ENCODE measurements at places on chromosomes 1 and 21.

- no peak for DNase-seq
Observed at GRCh38 chr21:40658311-40658710, 188.6 kb downstream of the DSCAM start.

DNA sequence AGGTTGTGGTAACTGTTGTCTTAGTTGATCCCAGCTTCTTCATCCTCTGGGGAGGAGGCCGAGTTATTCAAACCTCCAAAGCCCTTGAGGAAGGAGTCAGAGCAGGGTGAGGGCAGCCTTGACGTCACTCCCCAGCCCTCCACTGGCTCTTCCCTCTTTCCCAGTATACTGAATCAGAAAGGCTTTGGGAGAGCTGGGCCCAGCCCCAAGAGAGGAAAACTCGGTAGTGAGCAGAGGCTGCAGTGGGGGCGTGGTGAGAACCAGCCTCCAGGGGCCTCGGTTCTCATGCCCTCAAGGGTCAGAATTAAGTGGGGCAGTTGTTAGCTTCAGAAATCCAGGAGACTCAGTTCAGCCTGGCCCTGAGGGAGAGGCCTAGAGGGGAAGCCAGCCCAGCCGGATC lies 1.8 kb upstream of the GJA4 start:
- DNase-seq: no peak

GRCh38 chr1:175873290-175873935 lies 130.0 kb upstream of the TNR start:
- no peak for DNase-seq

DNA sequence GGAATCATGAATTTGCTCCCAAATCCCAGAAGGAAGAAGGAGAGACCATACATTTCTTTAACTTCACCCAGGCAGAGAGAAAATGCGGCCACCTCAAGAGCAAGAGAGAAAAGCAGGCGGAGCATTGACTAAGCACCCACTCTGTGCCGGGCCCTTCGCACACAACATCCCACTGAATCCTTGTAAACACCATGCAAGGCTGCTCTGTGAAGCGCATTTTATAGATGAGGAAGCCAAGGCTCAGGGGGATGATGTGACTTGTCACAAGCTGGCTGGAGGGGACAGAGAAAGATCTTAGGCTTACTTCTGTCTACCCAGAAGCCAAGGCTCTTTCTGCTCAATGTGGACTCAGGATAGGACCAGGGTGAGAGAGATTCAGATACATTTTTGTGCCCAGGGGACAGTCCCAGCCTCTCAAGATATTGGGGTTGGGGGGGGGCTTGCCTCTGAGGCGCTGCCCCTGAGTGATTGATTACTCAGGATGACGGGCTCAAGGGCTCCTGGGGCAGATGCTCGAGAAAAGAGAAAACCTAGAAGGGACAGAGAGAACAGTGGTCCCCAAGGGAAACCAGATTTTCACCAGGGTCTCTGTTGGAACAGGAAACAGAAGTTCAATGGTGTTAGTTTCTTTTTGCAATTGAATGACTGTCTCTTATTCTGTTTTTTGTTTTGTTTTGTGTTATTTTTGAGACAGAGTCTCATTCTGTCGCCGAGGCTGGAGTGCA lies 19.5 kb downstream of the PADI2 start:
- no peak for DNase-seq

- DNase-seq: no peak
Observed at GRCh38 chr21:33753886-33754285, 111.6 kb downstream of the ITSN1 start.

GRCh38 chr1:201385299-201385891 lies 7.9 kb upstream of the TNNT2 start:
- peak; percentile 28 for DNase-seq

- DNase-seq: peak; percentile 8
Observed at GRCh38 chr21:38379147-38379546, 119.1 kb downstream of the ERG start.

DNA sequence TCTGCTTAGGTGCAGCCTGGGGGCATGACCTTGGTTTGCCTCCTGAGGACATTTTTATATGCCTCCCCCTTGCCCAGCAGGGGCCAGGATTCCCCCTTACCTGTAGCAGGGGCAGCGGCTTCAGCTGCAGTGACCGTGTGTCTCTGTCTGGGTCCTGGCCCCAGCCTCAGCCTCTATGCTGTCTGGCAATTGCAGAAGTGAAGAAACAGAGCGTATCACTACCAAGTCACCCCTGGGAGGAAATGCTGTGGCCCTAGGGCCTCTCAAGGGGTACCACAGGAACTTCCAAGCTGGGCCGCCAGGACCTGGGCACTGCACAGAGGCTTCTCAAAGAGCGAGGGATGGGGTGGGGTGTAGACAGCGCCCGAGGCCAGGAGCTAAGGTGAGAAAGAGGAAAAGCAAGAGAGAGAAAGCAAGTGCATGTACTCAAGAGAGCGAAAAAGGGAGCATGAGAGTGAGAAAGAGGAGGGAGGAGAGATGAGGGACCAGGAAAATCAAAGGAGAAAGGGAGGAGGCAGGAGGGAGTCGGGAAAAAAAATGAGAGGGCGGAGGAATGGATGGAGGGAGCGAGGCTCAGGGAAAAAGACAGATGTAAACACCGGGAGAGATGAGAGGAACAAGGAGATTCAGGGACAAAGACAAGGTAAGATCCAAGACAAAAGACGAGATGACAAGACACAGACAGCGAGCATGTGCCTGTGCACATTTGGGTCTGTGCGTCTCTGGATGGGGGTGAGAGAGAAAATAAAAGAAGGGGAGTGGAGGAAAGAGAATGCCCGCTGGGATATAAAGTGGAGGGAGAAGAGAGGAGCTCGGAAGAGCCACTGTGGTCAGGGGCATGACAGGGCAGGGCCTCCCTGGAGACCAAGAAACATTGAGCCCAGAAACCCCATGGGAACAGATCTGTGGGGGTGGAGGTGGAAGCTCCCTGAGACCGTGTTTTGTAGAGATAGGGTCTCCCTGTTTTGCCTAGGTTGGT lies at the start of gene PTAFR:
Gene PTAFR (minus strand): TSS at position 199 of the 979 bp plus-strand sequence. CDS start 25,669 bp downstream, outside the sequence.
- no peak for DNase-seq

GRCh38 chr1:206465951-206466350 lies 4.3 kb upstream of the IKBKE start:
- no peak for DNase-seq

- DNase-seq: no peak
Observed at GRCh38 chr1:26616881-26617280, 78.9 kb upstream of the ARID1A start.

GRCh38 chr1:153428073-153428638 lies 11.8 kb downstream of the S100A7A start:
- no peak for DNase-seq

- no peak for DNase-seq
Observed at GRCh38 chr1:247415423-247416361, at the start of gene NLRP3. Gene NLRP3, plus strand, starts transcription at chr1:247416173. Its CDS starts 2,628 bp downstream, at chr1:247418801.

GRCh38 chr1:90730243-90731022 lies 13.3 kb upstream of the BARHL2 start:
- no peak for DNase-seq

DNA sequence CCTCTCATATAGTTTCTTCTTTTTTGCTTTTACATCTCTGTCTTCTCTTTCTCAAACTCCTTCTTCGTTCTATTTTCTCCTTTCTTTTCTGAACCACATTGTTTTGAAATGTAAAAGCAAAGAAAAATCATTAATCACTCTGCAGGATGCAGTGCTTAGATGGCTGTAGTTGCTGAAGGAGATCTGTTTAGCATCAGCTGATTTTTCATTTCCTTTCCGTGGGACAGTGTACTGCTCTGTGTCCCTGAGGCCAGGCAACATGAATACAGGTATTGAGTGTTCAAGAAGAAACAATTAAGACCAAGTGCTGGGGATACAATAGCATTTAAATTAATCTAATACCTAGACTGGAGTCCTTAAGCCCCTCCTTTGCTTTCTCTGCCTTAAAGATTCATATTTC lies 257.2 kb upstream of the SPAG17 start:
- no peak for DNase-seq

- DNase-seq: peak; percentile 3
Observed at GRCh38 chr1:192238421-192238820, 78.4 kb upstream of the RGS21 start.

DNA sequence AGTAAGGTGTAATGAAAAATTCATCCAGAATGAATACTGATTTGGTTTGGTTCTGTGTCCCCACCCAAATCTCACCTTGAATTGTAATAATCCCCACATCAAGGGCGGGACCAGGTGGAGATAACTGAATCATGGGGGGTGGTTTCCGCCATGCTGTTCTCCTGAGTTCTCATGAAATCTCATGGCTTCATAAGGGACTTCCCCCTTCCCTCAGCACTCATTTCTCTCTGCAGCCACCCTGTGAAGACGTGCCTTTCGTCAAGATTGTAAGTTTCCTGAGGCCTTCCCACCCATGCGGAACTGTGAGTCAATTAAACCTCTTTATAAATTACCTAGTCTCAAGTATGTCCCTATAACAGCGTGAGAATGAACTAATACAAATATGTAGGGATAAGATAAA lies 5.5 kb upstream of the SYNJ1 start:
- DNase-seq: no peak

GRCh38 chr1:3173381-3173980 lies 104.5 kb downstream of the PRDM16 start:
- DNase-seq: no peak

- no peak for DNase-seq
Observed at GRCh38 chr1:169090308-169090899, 16.1 kb upstream of the ATP1B1 start.

- DNase-seq: no peak
Observed at GRCh38 chr1:236280438-236281197, 1.1 kb downstream of the ERO1B start.

DNA sequence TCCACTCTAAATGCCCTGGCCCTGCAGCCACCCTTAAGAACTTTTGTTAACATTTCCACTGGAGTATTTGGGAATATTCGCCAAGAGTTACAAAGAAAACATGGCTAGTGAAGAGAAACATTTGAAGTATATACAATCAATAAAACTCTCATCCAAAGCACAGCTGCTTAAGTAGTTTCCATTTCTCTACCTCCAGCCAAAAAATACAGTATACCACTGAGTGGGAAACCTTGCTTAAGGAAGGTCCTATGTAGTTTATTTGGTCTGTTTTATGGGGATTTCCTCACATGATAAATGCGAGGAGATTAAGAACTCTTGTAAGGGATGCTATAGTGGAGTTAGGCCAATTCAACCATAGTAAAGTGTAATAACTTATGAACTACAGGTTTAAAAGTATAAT lies 382.5 kb downstream of the NEGR1 start:
- no peak for DNase-seq

DNA sequence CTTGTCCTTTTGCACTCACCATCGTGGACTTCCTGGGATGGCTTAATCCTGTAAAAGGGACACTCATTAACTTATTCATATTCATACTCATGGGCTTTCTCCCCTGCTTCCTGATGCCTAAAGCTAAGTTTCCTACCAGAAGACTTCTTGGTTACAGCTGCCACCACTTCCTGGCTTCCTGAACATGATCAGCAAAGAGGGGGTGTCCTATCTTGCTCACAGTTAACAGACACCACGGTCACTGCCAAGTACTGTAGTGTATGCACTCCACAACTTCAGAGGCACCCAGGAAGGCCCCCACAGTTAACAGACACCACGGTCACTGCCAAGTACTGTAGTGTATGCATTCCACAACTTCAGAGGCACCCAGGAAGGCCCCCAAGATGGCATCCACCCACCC lies 177.8 kb downstream of the SIPA1L2 start:
- no peak for DNase-seq

DNA sequence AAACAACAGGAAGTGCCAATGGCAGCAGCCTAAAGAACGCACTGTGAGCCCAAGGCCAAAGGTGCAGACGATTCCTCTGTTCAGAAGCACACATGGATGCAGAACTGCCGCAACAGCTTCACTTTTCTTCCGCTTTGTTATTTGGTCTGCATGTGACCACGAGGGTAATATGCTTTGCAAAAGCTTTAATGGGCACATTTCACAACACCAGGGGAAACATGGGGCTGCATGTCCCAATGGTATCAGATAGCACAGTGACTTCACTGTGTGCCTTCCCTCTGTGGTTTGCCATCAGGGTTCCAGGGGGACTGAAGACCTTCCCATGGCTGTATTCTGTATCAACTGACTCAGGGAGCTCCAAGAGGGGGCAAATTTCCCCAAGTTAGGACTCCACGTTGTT lies 28.3 kb downstream of the THAP3 start:
- DNase-seq: no peak

- no peak for DNase-seq
Observed at GRCh38 chr1:182335771-182336566, 55.6 kb downstream of the GLUL start.

DNA sequence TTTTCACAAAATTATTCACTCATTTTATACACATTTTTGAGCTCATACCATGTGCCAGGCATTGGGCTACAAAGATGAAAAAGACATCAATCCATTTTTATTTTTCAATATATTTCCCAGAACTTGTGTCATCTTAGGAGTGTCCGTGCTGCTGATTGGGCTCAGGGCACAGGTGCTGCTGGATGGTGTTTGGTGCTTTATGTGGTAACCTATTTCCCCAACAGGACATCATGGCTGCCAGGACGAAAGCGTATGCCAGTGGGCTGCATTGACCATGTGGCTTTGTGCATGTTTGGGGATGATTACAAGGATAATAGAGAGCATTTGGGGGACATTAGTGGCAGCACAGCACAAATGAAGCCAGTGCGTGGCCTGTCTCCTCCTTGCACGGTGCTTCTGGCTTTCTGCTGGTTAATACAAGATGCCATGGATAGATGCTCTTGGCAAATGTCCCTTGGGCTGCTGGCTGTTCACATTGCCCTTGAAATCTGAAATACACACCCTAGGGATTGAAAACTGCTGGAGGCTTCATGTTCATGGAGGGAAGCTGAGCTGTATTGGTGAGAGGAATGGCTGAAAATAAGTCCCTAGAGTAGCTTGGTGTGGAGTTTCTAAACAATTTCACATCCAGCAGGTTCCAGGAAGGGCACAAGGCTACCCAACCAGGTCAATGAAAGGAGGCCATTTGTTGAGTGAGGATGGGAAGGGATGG lies 52.3 kb downstream of the TENT5C start:
- no peak for DNase-seq

- no peak for DNase-seq
Observed at GRCh38 chr1:245220381-245220985, 65.7 kb downstream of the KIF26B start.

GRCh38 chr21:36702622-36702968 lies 3.7 kb downstream of the SIM2 start:
- no peak for DNase-seq

- DNase-seq: no peak
Observed at GRCh38 chr1:209704584-209704983, at the start of gene HSD11B1. Gene HSD11B1, plus strand, starts transcription at chr1:209704846. Its CDS starts 97 bp downstream, at chr1:209704943.

DNA sequence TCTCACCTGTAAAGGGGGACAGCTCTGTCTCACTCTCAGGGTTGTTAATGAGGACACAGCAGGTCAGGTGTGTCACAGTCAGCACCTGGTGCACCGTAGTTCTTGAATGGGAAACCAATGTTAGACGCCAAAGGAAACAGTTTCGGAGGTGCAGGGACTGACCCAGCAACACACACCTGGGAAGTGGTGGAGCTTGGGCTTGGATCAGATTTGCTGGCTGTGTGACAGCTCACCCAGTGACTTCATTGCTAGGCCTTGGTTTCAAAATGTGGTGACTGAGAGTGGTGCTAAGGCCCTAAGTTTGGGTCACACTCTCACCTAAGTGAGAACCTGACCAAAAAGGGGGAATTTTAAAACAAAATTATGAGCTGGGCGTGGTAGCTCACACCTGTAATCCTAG lies 34.9 kb downstream of the ALPL start:
- no peak for DNase-seq

- no peak for DNase-seq
Observed at GRCh38 chr1:159443066-159443750, 3.7 kb downstream of the OR10J1 start.

- no peak for DNase-seq
Observed at GRCh38 chr1:198087831-198088230, 69.0 kb upstream of the NEK7 start.

Measured in fibroblast of skin of back (primary cell).